ENCODE measurements at places on chromosomes 2 and 18.

- no peak for DNase-seq
Observed at GRCh38 chr2:207332480-207333212, 166.9 kb upstream of the KLF7 start.

DNA sequence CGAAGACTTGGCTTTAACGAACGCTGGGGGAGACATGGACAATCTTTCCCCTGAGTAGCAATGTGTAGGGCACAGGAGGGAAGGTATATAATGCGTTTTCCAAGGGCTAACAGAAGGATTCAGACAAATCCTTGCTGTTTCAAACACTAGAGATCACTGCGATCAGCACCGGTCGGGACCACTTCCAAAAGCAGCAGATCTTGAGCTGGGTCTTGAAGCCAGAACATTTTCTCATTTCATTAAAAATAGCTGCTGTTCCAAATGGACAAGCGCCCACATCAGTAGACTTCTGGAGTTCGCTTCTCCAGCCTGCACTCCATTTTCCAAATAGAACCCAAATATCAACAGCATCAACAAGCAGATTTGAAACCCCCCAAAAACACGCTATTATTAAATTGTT is 65.1 kb upstream of the MAPRE2 start:
- no peak for DNase-seq

DNA sequence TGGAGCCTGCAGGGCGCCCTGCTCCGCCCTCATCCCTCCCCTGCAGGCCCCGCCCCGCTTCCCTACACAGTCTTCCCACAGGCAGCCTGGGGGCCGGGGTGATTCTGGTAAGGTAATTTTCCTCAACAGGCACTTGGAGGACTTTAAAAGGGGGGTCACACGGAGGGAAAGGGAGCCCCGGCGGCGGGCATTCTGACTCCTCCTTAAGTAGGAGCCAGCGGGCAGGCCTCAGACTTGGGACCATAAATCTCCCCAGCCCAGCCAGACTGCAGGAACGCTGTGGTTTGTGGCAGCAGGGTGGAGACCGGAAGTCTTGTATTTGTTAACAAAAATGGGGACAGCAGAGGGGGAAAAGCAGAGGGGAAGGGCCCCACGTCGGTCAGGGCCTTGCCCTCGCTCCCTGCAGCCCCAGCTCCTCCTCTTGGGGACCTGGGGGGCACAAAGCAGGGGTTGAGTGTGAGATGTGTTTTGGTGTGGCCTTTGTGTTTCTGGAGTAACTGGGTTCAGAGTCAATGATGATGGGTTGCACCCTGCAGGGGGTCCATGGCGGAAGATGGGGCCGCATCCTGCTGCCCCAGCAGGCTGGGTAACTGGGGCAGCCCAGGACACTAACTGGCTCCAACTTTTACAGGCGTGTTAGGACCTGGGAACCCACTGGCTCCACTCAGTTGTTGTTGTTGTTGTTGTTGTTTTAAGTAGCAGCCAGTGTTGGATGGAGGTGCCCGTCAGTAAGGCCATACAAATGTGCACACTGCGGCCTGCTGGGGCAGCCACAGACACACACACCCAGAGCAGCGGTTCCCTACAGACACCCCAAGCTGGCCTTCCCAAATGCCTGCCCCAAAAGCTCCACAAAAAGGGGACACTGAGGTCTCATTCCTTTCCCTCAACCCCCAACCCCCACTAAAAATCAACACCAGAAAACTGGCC is 27.7 kb downstream of the SMAD7 start:
- DNase-seq: no peak

- no peak for DNase-seq
Observed at GRCh38 chr18:32174719-32175118, 15.1 kb upstream of the MEP1B start.

DNA sequence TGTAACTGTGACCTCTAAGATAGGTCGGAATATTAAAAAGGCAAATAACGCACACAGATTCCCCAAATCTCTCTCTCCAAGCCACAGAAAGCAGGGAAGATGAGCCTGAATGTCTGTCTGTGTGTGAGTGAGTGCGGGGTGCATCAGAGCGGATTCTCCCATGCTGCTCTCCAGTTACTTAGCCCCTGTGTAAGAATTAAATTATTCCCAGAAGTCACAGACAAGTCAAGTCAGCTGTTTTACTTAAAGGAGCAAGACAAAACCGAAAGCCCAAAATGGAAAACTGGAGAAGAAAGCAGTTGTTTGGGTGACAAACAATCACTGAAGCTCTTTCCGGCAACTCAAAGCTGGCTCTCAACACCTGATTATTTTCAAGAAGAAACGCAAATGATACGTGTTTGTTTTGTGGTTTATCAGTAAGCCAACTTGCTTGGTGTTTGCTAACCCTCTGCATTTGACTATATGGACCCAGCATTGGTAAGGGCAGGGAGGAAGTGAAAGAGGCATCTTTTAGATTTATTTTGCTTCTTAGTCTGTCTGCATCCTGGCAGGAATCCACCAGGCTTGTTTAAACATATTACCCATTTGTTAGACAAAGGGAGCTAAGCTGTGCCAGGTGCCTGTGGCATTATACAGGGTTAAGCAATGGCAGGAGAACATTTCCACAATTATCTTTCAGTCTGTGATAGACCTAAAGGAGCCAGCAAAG is 121.5 kb upstream of the CREB1 start:
- no peak for DNase-seq

GRCh38 chr18:56721491-56721890 is 70.3 kb downstream of the WDR7 start:
- DNase-seq: no peak

GRCh38 chr2:52880872-52881271 is 886.7 kb upstream of the CHAC2 start:
- no peak for DNase-seq

DNA sequence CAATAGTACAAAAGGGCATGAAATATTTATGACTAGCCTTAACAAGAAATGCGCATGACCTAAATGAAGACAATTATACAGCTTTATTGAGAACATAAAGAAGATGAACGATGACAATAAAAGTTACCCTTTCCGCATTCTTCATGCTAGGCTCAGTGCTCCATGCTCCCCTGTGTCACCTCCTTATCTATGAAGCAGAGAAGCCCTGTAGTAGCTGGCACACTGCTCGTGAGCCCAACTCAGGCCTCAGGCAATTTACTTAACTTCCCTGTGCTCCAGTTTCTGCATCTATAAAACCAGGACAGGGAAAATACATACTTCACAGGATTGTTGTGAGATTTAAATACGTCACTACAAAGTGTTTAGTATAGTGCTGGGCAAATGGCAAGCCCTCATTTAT is 34.5 kb upstream of the NABP1 start:
- DNase-seq: no peak

GRCh38 chr2:140247451-140248195 is 1467.4 kb upstream of the NXPH2 start:
- no peak for DNase-seq

DNA sequence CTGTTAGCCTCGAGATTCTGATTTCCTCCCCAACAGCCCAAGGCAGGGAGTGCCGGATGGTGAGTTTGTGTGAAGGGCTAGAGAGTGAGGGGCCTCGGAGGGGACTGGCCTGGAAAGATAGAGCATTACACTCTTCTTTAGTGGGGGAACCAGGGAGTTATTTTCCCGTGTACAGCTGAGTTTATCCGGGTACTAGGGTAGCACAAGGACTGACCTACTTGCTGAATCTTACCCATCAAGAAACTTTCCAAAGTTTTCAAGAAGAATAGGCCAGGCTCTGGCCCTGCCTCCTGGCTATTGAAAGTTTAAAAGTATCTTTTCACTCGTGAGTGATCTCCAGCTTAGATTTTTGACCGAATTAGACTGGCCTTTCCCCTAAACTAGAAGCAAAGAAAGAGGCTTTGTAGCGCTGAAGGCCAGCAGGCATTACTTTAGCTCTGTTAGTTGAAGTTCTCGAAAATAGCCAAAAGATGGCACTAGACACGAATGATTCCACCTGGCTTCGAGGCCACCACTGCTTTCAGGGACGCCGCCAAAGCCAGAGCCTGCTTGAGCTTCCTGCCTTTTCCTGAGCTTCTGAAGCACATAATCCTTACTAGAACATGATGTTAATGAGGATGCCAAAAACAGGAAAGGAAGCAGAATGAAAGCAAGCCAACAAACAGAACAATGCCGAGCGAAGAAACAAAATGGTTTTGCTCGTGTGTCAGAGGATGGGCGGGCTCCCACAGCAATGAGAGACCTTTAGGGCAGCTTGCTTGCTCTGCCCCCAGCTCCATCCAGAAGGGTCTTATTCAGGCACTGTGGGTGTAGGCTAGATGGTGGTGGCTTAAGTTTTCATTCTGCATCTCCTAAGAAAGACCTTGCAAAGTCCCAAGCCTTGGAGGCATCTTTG is 55.8 kb downstream of the TSN start:
- peak; percentile 10 for DNase-seq

DNA sequence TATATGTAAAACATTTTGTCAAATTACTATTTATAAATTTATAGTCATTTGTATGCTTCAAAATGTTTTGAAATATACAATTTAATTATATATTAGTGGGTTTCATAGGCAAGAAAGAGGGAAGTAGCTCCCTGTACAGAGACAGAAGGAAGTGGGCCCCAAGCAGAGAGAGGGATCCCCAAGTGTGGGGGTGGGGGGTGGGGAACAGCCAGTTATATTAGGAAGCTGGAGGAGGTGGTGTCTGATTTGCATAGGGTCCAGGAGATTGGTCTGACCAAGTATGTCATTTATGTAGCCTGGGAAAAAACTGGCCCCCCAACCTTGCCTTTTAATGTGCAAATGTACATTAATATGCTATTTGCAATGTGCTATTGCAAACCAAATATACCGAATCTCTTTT is 76.5 kb upstream of the ZSWIM2 start:
- no peak for DNase-seq

- DNase-seq: no peak
Observed at GRCh38 chr2:163730556-163730955, 5.3 kb downstream of the FIGN start.

- no peak for DNase-seq
Observed at GRCh38 chr2:159034713-159035112, 66.3 kb downstream of the TANC1 start.

DNA sequence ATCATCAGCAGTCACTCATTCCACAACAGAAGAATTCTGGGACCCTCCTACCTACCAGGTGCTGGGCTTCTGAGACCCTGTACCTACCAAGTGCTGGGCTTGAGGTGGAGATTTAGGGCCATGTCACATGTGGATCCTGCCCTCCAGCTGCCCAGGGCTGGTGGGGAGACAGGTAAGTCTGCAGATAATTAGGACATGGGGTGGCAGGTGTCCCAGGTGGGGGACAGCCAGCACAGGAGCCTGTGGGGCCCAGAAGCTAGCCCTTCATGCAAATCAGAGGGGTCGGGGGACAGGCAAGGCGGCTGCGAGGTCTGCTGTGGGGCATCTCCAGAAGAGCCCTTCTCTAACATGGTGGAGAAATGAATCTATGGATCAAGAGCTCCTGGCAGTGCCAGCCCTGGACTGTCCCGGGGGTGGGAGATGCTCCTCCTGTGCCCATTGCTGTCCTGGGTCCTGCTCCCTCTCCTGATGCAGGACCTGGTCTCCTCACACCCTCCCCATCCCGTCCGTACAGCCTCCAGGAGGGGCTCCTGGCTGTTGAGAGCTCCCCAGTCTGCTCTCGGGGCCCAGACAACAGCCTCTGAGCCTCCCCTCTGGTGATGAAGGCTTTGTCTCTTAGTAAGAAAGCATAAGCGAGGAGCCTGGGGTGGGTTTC is 106.3 kb upstream of the GLI2 start:
- DNase-seq: no peak

- DNase-seq: no peak
Observed at GRCh38 chr2:86661333-86661732, 37.7 kb upstream of the RNF103 start.

DNA sequence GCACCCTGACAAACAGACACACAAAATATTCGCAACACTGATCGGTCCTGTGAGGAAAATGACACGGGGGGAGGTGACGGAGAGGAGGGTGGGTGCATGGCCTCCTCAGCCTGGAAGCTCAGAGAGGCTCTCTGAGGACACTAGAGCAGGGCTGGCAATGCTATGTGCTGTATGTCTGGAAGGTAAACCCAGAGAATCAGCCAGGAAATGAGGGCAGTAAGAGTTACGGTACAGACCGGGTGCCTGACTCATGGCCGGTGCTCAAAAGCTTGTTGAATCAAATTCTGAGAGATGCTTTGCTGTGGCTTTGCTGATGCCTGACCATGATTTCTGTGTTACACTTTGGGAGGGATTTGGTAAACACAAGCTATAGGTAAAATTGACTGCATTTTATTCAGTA is 81.9 kb downstream of the CCDC93 start:
- DNase-seq: no peak

GRCh38 chr18:45671321-45671720 is 52.7 kb upstream of the SLC14A1 start:
- no peak for DNase-seq

DNA sequence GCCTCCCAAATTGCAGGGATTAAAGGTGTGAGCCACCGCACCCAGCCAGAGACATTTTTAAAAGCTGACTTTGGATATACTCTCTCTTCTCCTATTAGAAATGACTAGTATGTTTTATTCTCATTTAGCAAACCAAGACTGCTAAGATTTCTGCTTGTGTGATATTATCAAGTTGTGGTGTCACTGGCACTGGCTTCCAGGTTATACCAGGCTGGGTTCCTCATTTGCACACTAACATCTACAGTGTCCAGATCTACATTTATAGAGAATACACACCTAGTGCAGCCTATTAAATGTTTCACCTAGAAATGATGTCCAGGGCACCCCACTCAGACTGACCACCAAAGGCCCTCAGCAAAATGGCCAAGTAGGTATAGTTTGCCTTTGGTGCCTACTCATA is 265.3 kb upstream of the STON1 start:
- DNase-seq: no peak

- no peak for DNase-seq
Observed at GRCh38 chr18:57029761-57030160, 117.1 kb upstream of the BOD1L2 start.

GRCh38 chr2:227147023-227147422 is 17.0 kb downstream of the COL4A4 start:
- no peak for DNase-seq

GRCh38 chr18:59744271-59744721 is 47.1 kb upstream of the CCBE1 start:
- DNase-seq: no peak

GRCh38 chr2:6922201-6922656 is 5.0 kb downstream of the RNF144A start:
- DNase-seq: no peak

DNA sequence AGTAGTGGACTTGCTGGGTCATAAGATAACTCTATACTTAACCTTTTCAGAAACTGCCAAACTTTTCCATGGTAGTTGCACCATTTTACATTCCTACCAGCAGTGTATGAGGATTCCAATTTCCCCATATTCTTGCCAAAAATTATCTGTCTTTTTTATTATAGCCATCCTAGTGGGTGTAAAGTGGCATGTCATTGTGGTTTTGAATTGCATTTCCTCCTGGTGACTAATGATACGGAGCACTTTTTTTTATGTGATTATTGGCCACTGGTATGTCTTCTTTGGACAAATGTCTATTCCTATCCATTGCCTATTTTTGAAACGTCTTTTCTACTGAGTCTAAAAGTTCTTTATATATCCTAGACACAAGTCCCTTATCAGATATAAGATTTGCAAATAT is 44.3 kb downstream of the CACNB4 start:
- no peak for DNase-seq

- DNase-seq: peak; percentile 42
Observed at GRCh38 chr2:135709992-135710391, 31.7 kb upstream of the UBXN4 start.
